CD4-positive, alpha-beta T cell treated with Interleukin-4 for 4 hours (primary cell): ENCODE measurements at places on chromosomes 2 and 18.

DNA sequence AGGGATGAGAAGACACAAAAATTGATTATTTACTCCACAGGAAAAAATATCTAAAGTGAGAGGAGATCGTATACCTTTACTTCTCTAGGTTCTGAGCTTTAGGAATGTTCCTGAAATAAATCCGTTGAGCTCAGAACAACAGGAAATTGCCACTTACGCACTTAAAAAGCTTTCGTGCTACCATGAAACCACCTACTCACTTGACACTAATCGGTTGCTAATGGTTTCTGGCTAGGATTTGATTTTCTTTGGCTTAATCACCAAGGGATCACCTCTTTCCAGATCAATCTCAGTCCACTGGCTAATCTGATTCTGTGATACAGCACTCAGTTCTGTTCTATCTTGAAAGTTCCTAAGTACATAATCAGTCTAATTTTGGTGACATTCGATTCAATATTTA is 419.6 kb downstream of the DLGAP1 start:
- DNase-seq = no peak

GRCh38 chr18:55229682-55230081 is 270.4 kb upstream of the CCDC68 start:
- no peak for DNase-seq

DNA sequence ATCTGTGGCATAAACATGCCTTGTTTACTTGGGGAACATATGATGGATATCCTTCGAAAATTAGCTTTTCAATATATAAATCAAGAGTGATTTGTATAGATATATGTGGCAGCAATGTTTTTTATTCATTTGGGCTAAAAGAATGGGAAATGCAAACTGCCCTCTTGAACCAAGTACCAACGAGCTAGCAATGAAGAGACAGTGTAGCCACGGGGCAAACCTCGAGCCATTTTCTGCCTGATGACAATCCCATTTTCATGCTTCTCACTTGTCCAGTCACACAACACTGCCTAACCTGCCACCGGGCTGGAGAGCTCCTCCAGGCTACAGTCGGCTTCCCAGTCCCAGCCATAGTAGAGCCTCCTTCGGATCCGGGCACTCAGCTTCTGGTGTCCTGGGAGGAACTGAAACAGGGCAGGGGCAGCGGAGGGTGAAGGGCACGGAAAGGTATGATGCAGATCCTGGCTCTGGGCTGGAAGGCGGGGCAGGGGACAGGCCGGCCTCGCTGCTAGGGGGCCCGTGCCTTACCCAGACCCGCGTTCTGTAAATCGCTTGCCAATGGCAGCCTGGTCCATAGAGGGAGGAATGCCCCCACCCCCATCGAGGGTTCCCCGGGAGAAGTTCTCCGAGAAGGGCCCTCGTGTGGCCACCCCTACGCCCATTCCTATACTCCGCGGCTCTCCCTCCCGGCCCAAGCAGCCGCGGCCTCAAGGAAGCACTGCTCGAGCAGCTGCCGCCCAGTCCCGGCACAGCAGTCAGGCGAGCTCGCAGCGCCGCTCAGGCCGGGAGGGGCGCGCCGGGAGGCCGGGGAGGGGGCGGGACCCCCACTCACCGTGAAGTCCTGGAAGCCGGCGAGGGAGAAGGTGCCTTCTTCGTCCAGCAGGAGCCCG is 552 bp downstream of the CNPPD1 start:
- peak; percentile 13 for DNase-seq

GRCh38 chr2:201362396-201362795 is 5.3 kb upstream of the FLACC1 start:
- no peak for DNase-seq

GRCh38 chr2:199449956-199450355 is 7.8 kb downstream of the SATB2 start:
- DNase-seq = no peak

DNA sequence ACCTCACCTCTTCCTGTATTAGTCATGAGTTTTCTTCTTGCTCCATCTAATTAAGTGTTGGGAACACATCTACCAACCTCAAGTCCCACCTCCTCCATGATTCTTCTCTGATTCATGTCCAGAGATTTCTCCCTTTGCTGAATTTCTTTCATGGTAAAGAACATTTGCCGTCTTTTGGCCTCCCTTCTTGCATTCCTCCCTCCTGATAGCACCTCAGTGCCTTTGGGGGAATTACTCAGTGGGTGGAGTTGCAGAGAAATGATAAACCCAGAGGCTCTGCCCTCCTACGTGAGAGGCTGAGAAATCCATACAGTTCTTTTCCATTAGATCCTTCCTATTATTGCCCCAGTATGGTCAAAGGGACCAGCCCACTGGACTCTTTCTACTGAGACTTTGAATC is 651.9 kb downstream of the SLC4A3 start:
- DNase-seq = no peak

DNA sequence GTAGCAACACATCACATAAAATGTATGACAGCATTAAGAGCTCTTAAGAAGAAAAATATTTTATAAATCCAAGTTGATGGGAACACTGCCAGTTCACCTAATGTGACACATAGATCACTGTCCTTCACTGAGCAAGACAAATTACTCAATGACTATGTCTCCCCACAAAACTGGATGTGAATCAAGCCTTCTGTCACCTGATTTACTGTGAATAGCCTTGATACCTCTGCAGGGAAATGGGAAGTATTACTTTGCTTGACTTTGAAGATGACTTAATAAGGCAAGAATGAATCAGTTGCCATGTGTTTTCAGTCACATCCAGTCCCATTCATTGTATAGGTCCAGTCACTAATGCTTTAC is 94.6 kb downstream of the NYAP2 start:
- DNase-seq = no peak

DNA sequence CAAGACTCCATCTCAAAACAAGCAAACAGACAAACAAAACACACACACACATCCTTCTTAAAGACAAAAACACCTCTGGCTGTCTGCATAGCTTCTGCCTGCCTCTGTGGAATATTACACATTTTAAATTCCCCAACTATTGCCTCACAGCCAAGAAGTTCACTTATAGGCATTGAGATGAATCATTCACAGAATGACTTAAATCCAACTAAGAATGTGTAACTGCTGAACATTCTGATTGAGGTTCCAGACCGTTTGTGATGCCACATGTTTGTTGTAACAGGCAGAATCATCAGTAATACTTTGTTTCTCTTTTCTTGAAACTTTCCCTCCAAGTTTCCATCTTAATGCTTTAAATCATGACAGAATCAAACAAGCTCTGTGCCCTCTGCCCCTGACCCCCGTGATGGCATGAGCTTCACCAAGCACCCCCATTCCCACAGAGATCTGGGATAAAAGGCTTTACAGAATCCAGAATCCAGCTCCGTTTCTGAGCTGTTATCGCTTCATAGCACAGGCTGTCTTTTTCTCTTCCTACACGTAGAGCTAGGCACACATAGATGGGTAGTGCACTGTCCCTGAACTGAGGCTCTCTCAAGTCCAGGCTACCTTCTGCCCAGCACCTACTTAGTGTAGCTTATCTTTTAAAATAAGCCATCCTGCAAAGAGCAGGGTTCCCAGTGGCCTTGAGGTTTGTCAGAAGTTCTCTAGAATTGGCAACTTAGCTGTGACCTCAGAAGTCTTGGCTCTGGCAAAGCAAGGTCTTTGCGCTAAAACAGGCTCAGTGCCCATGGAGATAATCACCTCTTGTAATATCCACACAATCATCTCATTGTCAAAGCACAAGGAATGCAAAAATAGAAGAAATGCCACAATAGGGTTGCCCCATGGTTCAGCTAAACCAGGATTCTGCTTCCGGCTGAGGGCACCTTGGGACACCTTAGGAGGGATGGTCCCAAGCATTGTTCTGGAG is 32.9 kb downstream of the EPAS1 start:
- DNase-seq = no peak

GRCh38 chr2:179856205-179856604 is 5.2 kb downstream of the ZNF385B start:
- no peak for DNase-seq

- DNase-seq = no peak
Observed at GRCh38 chr2:75561566-75562512, 1.1 kb upstream of the EVA1A start.

GRCh38 chr2:70656421-70657010 is 102.9 kb upstream of the TGFA start:
- DNase-seq = peak; percentile 14

GRCh38 chr2:45855374-45855773 is 203.9 kb downstream of the PRKCE start:
- DNase-seq = no peak

- no peak for DNase-seq
Observed at GRCh38 chr2:202098291-202098690, 25.2 kb downstream of the KIAA2012 start.

DNA sequence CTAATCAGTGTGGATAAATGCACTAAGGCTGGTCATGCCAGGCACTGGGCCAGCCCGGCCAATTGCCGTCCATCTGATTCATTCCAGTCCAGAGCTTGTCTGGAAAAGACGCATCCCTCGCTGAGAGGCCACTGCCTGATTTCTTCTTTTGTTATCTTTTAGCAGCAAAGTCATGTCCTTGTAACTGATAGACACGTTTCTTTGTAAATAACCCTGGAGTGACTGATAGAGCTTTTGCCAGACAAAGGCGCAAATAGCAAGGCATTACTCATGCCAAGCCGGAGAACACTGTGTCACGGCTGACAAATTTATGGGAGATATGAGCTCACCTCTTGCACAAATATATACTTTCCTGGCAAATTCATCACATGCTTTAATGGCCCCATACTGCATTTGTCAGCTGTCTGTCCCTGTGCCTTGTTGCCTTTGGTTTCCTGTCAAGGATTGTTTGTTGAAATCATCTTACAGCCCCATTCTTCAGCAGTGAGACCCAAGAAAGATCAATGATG is 164.4 kb downstream of the ETAA1 start:
- DNase-seq = no peak

DNA sequence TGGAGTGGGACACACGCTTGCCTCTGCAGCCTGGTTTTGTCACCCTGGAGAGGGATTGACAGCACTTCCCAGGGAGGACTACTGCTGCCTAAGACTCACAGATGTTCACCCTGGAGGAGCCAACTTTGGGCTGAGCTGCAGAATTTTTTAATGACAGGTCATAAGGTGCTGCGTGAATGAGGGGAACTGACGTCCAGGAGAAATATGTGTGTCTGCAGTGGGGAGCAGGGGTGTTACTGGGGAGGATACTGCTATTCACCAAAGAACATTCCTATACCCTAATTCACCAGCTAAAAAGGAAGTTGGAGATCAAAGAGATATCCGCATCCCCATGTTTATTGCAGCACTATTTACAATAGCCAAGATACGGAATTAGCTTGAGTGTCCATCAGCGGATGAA is 144.4 kb downstream of the MGAT5 start:
- DNase-seq = no peak

- DNase-seq = no peak
Observed at GRCh38 chr2:231191896-231192872, 6.2 kb upstream of the ARMC9 start.

DNA sequence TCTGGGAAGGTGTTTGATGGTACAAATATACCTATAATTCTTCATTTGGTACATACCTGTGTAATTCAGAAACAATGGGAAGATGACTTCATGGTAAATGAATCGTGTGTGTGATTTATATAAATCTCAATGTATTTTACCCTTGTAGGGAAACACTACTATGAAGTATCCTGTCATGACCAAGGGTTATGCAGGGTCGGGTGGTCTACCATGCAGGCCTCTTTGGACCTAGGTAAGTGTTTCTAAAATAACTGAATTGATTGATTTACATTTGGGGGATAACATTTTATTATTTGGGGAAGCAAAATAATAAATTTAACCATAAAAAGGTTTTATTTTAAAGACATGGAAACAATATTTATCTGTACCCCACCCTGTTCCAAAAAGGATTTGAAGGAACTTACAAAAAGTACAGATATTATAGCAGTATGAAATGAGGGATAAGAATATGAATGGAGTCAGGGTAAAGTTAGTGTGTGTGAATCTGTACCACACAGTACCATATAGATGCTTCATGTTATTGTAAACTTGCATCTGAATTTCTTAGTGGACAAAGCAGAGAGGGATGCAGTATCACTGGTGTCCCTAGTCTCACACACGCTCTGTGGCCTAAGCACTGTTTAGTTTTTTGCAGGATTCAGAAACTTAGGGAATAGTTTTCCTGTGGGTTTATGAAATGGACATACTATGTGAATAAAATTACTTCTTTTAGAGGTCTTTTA is 11.5 kb downstream of the DDX1 start:
- DNase-seq = no peak

DNA sequence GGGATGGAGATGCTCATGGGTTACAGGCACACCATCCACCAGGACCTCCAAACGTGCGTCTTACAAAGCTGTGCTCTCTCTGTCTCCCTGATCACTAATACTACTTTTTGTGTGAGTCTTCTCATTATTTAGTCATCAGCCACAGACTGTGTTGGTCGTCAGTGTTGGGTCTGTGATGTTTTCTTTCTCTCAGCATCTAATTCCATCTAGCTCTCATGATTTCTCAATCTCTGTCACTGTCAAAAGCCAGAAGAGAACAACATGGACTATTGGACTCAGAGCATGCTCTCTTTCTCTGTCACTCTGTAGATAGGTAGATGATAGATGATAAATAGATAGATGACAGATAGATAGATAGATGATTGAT is 6.0 kb upstream of the ARL4C start:
- DNase-seq = no peak

- DNase-seq = no peak
Observed at GRCh38 chr18:79645291-79645983, 34.2 kb upstream of the CTDP1 start.

- DNase-seq = no peak
Observed at GRCh38 chr18:48932462-48932818, 18.3 kb downstream of the SMAD7 start.

DNA sequence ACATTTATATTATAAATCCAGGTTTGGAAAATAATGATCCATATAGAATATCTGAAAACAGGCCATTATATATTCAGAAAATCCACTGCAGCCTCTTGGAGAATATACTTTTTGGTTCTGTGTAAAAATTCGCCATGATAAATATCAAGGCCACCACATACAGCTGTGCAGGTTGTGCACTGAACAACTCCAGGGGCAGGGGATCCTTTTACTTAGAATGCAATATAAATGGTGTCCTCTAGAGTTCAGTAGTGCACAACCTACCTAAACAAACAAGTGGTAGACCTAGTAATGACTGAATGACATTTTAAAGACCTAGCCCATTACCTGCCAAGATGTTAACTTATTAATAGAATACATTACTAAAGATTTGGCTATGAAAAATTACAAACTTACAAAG is 22.4 kb downstream of the MOGAT1 start:
- no peak for DNase-seq

DNA sequence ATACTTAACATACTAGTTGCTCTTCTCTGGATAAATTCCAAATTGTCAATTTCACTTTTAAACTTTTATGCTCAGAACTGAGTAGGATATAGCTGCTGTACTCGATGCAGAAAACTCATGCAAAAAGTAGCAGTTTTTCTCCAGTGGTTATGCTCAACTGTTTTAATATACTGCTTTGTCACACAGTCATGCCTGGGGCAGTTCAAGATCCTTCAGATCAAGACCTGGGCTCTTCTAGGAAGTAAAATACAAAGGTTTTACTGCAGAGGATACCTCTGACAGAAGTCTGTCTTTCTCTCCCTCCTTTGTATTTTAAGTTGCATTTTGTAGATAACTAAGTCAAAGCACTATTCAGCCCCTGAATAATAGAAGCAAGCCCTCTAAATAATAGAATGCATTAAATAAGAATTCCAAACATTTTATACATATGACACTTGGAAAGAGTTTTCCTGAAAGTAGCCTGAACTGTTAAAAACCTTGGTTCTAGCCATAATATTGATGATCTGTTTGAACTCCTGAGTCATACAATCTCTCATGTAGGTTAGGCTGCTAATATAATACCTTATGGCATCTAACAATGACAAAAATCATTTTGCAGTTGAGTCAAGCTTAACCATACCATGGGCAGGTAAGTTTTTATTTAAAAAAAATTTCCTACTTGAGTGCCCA is 183.3 kb upstream of the TRIB2 start:
- no peak for DNase-seq
